ENCODE measurements at places on chromosomes 7 and 10. TPM values are rescaled to one million over a fixed set of nuclear protein-coding genes. Genes with fewer than 3 reads are reported as not detected.

GRCh38 chr10:19944911-19945663 lies 128.9 kb downstream of the PLXDC2 start:
- no peaks in the 10 kb centered on the region for H3K36me3 ChIP-seq
- no peaks in the 10 kb centered on the region for H3K27me3 ChIP-seq
- DNase-seq, result peak; percentile 32
- no peaks in the 10 kb centered on the region for H3K4me1 ChIP-seq
- no peak overlapping the region for H3K4me3 ChIP-seq

- no peaks in the 10 kb centered on the region for H3K36me3 ChIP-seq
- no peak for DNase-seq
- H3K27ac ChIP-seq, result no peak overlapping the region
- no peak overlapping the region for H3K4me3 ChIP-seq
- no peaks in the 10 kb centered on the region for H3K27me3 ChIP-seq
- H3K4me1 ChIP-seq, result no peaks in the 10 kb centered on the region
Observed at GRCh38 chr10:104791471-104791870, 150.4 kb downstream of the SORCS3 start.

DNA sequence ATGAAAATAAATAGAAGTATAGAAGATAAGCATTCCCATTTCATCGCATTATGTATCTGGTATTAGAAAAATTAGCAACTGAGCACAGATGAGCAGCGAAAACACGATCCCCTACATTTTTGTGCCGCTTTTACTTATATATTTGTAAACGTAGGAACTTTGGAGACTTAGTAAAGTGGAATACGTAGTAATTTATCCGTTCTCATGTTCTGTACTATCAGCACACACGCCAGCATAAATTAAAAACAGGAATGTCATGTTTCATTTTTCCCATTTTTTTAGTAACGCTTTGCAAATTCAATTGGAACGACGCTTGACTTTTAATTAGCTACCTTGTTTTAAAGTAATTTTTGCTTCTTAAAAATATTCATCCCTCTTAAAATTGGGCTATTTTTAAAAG lies 2.4 kb downstream of the ZNRF2 start:
- H3K4me1 ChIP-seq, result no peaks in the 10 kb centered on the region
- H3K27me3 ChIP-seq, result no peaks in the 10 kb centered on the region
- no peak for DNase-seq
- no peaks in the 10 kb centered on the region for H3K36me3 ChIP-seq
- H3K27ac ChIP-seq, result no peak overlapping the region

GRCh38 chr10:71549766-71550533 lies 153.2 kb downstream of the CDH23 start:
- no peaks in the 10 kb centered on the region for H3K36me3 ChIP-seq
- peaks cover 3% of the 10 kb centered on the region for H3K27me3 ChIP-seq

DNA sequence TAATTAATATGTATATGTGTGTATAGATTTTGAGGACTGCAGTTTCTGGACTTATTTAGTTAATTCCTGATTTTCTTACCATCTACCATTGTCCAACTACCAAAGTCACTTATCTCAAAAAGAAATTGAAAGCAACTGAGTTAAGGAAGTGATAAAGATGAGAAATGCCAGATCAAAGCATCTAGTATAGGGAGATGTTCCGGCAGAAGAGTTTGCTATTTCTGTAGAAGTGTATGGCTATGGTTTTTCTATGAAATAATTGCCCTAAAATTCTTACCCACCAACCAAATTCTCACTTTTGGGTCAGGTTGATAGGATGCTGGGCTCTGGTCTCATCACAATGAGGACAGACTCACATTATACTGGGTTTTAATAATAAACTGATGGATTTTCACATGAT lies 64.0 kb upstream of the RAB11FIP2 start:
- no peak overlapping the region for H3K4me3 ChIP-seq
- no peaks in the 10 kb centered on the region for H3K27me3 ChIP-seq
- DNase-seq, result no peak
- H3K36me3 ChIP-seq, result no peaks in the 10 kb centered on the region
- no peaks in the 10 kb centered on the region for H3K4me1 ChIP-seq

DNA sequence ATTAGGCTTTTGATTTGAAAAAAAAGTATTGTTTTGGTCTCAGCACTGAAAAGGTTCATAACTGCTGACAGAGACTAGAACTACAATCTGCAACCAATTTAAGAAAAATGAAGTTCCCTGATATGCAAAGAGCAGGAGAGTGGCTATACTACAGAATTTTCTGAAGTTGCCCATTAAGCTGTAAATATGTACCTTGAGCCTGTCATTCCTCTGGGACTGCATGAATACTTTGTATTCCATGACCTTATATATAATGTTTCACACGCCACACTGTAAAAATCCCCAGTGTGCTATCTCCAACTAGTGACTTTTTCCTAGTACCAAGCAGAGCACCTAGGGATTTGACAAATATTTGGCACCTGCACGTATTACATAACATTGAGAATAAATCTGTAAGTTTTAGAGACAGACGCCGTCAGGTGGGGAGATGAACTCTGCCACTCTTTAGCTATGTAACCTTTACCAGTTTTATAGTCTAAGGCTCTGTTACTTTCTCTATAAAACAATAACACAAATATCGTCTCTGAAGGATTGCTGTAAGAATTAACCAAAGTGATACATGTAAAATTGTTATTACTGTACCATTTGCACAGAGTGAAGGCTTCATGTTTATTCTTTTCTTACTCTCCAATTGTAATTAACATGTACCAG lies 235.4 kb downstream of the MAGI2 start:
- no peaks in the 10 kb centered on the region for H3K27me3 ChIP-seq
- DNase-seq, result no peak
- H3K4me3 ChIP-seq, result no peak overlapping the region
- H3K4me1 ChIP-seq, result no peaks in the 10 kb centered on the region
- H3K36me3 ChIP-seq, result no peaks in the 10 kb centered on the region

GRCh38 chr7:149048805-149049204 lies 20.5 kb upstream of the PDIA4 start:
- H3K27me3 ChIP-seq, result no peaks in the 10 kb centered on the region
- H3K36me3 ChIP-seq, result no peaks in the 10 kb centered on the region
- DNase-seq, result no peak
- H3K4me1 ChIP-seq, result no peaks in the 10 kb centered on the region
- no peak overlapping the region for H3K27ac ChIP-seq

GRCh38 chr7:156942708-156943090 lies 6.8 kb upstream of the NOM1 start:
- H3K27ac ChIP-seq, result no peak overlapping the region
- no peak overlapping the region for H3K4me3 ChIP-seq
- H3K4me1 ChIP-seq, result no peaks in the 10 kb centered on the region
- peaks cover 11% of the 10 kb centered on the region for H3K27me3 ChIP-seq

DNA sequence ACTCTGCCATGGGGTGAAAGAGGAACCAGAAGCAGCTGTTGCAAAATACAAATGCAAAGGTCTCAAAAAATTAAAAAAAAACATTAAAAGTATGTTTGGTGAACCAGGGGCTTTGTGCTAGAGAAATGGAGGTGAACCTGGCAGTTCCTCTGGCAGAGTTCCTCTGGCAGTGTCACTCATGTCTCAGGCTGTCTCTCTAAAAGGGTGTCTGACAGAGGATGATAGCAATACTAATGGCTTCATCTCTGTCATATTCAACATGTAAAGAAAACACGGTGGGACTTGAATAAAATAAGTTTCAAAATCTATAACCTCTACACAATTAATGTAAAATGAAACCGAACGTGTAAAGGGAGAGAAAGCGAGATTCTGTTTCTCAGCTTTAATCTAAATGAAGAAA lies 375.7 kb upstream of the VWC2 start:
- no peaks in the 10 kb centered on the region for H3K4me1 ChIP-seq
- no peak overlapping the region for H3K27ac ChIP-seq
- H3K27me3 ChIP-seq, result no peaks in the 10 kb centered on the region
- H3K4me3 ChIP-seq, result no peak overlapping the region

GRCh38 chr10:31590023-31590800 lies 271.2 kb downstream of the ZEB1 start:
- DNase-seq, result peak; percentile 64
- no peaks in the 10 kb centered on the region for H3K27me3 ChIP-seq
- no peaks in the 10 kb centered on the region for H3K4me1 ChIP-seq
- no peak overlapping the region for H3K4me3 ChIP-seq
- no peaks in the 10 kb centered on the region for H3K36me3 ChIP-seq

DNA sequence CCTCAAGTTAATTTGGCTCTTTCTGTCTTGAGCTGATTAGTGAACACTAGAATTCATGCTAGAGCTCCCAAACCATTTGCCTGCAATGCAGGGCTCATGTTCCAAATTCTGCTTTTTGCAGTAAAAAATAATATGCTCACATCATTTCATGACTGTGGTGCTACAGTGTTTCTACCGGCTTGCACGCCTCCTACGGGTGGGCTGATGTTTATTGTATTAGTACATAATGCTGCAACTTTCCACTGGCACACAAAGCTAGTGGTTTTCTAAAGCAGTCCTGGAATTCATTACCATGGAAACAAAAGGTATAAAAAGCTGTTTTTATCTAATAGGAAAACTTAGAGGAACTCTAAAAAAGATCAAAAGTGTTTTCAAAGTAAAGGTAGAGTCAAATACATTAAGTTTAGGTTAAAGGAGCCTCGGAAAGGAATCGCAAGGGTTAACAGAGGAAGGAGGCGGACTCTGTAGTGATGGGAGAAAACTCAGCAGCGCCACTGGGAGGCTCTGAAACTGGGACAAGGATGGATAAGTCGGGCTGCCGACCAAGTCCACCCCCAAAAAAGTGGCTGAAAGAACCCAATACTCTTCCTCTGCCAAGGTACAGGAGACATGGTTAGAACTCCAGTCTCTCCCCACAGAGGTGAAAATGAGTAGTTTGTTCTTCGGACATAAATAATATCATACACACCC lies 25.9 kb downstream of the GRM8 start:
- no peak overlapping the region for H3K27ac ChIP-seq
- H3K27me3 ChIP-seq, result no peaks in the 10 kb centered on the region
- H3K4me1 ChIP-seq, result no peaks in the 10 kb centered on the region
- H3K36me3 ChIP-seq, result no peaks in the 10 kb centered on the region
- no peak overlapping the region for H3K4me3 ChIP-seq
- no peak for DNase-seq

GRCh38 chr7:36923943-36924436 lies 199.7 kb upstream of the AOAH start:
- no peaks in the 10 kb centered on the region for H3K36me3 ChIP-seq
- no peak overlapping the region for H3K27ac ChIP-seq
- no peak overlapping the region for H3K4me3 ChIP-seq
- no peak for DNase-seq
- H3K27me3 ChIP-seq, result no peaks in the 10 kb centered on the region
- no peaks in the 10 kb centered on the region for H3K4me1 ChIP-seq

DNA sequence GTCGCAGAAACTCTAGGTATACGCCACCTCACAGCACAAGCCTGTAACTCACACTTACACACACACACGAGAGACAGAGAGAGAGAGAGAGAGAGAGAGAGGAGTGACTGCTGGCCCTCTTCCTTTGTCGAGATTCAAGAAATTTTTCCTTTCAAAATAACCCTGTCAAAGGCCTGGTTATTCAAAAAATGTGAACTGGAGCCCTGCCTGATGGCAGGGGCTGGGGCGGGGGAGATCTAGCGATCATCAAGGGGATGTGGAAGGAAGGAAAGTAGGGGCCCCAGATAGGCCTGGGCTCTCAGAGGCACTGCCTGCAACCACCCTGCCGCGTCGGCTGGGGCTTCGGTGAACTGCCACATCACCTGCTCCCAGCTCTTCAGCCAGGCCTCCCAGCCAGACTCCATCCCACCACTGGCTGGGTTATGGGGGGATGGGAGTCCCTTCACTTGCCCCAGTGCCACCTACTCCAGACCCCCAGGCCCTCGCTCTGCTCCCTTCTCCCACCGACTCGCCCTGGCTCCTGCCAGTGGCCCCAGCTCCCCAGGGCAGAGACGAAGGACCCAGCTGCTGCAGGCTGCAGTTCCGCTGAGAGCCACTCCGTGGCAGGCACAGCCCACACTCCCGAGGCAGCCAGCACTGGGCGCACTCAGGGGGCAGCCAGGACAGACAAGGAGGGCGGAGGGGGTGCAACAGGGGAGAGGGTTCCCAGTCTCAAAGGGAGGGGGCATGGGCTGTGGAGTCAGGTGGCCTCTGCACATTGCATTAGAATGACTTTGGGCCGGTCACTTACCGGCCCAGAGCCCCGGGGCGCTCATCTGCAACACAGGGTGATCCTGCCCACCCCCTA lies 15.3 kb downstream of the KCNH2 start:
- H3K36me3 ChIP-seq, result no peaks in the 10 kb centered on the region
- H3K27ac ChIP-seq, result no peak overlapping the region
- H3K4me1 ChIP-seq, result peaks cover 3% of the 10 kb centered on the region
- no peak overlapping the region for H3K4me3 ChIP-seq
- DNase-seq, result peak; percentile 27
- peaks cover under 1% of the 10 kb centered on the region for H3K27me3 ChIP-seq

GRCh38 chr10:35378541-35379210 lies 42.4 kb downstream of the CCNY start:
- H3K27ac ChIP-seq, result peak overlapping the region; percentile 62
- no peaks in the 10 kb centered on the region for H3K27me3 ChIP-seq
- no peaks in the 10 kb centered on the region for H3K36me3 ChIP-seq
- H3K4me1 ChIP-seq, result peaks cover 5% of the 10 kb centered on the region
- no peak overlapping the region for H3K4me3 ChIP-seq

- H3K27me3 ChIP-seq, result no peaks in the 10 kb centered on the region
- no peaks in the 10 kb centered on the region for H3K36me3 ChIP-seq
- no peak for DNase-seq
- peaks cover 14% of the 10 kb centered on the region for H3K4me1 ChIP-seq
- no peak overlapping the region for H3K4me3 ChIP-seq
Observed at GRCh38 chr10:14077430-14077829, 253.3 kb downstream of the FRMD4A start.

GRCh38 chr10:85047979-85048378 lies 719.6 kb downstream of the CCSER2 start:
- no peak overlapping the region for H3K27ac ChIP-seq
- no peaks in the 10 kb centered on the region for H3K4me1 ChIP-seq
- H3K27me3 ChIP-seq, result no peaks in the 10 kb centered on the region
- no peak for DNase-seq
- H3K4me3 ChIP-seq, result no peak overlapping the region

- H3K27me3 ChIP-seq, result no peaks in the 10 kb centered on the region
- H3K4me1 ChIP-seq, result peaks cover 12% of the 10 kb centered on the region
- no peaks in the 10 kb centered on the region for H3K36me3 ChIP-seq
- H3K4me3 ChIP-seq, result no peak overlapping the region
Observed at GRCh38 chr7:2399848-2400587, 3.4 kb upstream of the CHST12 start.

DNA sequence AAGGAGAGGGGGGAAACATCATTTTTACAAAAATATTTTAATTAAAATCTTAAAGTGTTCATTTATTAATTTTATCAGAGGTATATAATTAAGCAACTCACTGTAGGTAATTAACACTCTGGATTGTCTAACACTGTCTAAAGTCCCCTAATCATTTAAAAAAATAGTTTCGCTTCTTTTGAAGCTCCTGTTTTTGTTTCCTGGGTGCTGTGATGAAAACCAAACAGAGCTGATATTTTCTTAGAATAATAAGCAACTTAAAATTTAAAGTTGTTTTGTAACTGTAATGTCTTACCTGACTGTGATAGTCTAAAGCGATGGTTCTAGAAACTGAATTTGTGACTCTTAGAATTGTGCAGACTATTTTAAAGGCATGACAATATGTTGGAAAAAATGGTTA lies 961.0 kb downstream of the GATA3 start:
- H3K27me3 ChIP-seq, result no peaks in the 10 kb centered on the region
- no peak for DNase-seq
- no peaks in the 10 kb centered on the region for H3K4me1 ChIP-seq
- no peak overlapping the region for H3K4me3 ChIP-seq
- H3K27ac ChIP-seq, result no peak overlapping the region

CYP26C1 gene
- under 0.01 TPM for total RNA-seq

CHN2 gene
- total RNA-seq, result 0.33 TPM

SEM1 gene
- 52.7 TPM for total RNA-seq

KCND2 gene
- total RNA-seq, result 2.1 TPM

ANXA8 gene
- total RNA-seq, result not detected

HOXA2 gene
- 1.0 TPM for total RNA-seq

GAD2 gene
- not detected for total RNA-seq

HOXA4 gene
- 0.51 TPM for total RNA-seq

FKBP6 gene
- total RNA-seq, result not detected

DNAH11 gene
- total RNA-seq, result 0.33 TPM

CCDC172 gene
- total RNA-seq, result not detected

GDF2 gene
- total RNA-seq, result not detected
